Pancreas (tissue), 10 donors: ENCODE measurements at places on chromosomes 5 and 9. TPM values are rescaled to one million over a fixed set of nuclear protein-coding genes. Genes with fewer than 3 reads are reported as not detected.

Gene MCCC2
- 23.2 TPM for total RNA-seq

Gene UBE2R2
- 44.8 TPM for total RNA-seq

GRCh38 chr9:6575324-6576034, 70.0 kb downstream of the GLDC start:
- DNase-seq = no peak

- no peak for DNase-seq
These were observed 140.2 kb downstream of the SLC24A2 start for GRCh38 chr9:19648672-19649071.
